Nephron progenitor cell (in vitro differentiated cells): ENCODE measurements at places on chromosomes 2 and 18.
A peak's percentile ranks its signal among the peaks of the same experiment; 100 is the strongest.

GRCh38 chr18:22563164-22563583 is 145.5 kb upstream of the CTAGE1 start:
- peak; percentile 15 for DNase-seq
- H3K27me3 ChIP-seq, result peaks cover 73% of the 10 kb centered on the region
- no peak overlapping the region for H3K4me3 ChIP-seq
- H3K4me1 ChIP-seq, result peaks cover 21% of the 10 kb centered on the region

GRCh38 chr2:174153757-174154680 is 94.3 kb downstream of the OLA1 start:
- no peak for DNase-seq
- H3K4me1 ChIP-seq, result peaks cover 4% of the 10 kb centered on the region
- H3K27ac ChIP-seq, result no peak overlapping the region
- H3K4me3 ChIP-seq, result no peak overlapping the region

DNA sequence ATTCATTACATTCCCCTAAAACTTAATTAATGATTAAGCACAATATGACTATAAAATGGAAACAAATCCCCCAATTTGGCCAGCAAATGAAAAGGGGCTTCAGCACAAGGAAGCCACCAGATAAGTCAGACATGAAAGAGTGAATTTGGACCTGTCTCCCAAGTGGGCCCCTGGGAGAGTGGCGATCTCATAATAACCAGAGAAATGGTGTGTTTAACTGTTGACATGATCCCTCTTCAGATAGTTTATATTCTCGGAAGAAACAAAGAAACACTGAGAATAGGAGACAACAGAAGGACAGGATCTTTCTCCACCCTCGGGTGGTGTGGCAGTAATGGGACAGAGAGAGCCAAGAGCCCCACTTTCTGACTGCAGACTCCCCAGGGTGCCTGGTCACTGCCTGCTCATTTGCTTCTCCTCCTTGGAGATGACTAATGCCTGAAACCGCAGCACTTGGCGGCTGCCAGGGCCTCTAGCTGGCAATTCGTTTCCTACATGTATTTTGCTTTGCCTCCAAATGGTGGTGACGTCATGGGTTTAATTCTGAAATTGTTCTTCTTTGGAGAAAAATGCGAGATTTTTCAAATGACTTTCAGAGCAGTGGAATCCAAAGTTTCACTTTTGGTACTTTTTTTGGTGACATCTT is 46.4 kb upstream of the SPP2 start:
- no peak overlapping the region for H3K4me3 ChIP-seq
- peaks cover 16% of the 10 kb centered on the region for H3K27me3 ChIP-seq
- H3K36me3 ChIP-seq, result no peaks in the 10 kb centered on the region
- peaks cover 28% of the 10 kb centered on the region for H3K4me1 ChIP-seq
- H3K27ac ChIP-seq, result no peak overlapping the region

DNA sequence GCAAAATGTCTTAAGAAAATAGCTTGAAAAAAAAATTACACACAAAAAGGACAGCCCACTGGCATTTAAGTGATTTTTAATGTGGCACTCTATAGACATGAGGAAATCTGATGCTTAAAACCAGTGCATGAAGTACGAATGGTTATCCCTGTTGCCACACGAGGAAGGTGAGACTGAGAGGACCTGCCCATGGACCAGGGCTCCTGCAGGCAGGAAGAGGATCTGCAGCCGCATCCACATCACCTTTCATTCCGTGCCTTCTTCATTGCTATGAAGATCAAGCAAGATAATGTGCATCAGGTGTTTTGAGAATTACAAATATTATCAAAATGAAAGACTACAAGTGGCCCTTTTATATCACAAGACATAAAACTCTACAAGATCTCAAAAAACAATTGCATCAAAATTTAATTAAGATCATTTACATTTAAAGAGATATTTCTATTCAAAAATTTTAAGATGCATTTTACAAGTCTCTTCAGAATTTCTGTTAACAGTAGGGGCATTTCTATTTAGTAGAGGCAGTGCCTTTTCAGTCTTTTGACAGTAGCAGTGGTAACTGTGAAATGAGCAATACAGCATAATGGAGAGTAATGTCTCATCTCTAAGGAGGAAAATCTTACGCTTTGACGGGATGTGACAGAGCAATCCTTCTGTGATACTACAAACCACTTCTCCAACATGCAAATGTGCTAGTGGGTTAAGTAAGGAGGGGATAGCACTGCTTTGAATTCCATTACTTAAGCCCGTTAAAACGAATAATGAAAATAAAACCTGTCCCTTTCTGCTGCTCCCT is 83.4 kb downstream of the SLC5A7 start:
- no peak overlapping the region for H3K4me3 ChIP-seq
- H3K4me1 ChIP-seq, result peaks cover 13% of the 10 kb centered on the region
- H3K27me3 ChIP-seq, result no peaks in the 10 kb centered on the region

DNA sequence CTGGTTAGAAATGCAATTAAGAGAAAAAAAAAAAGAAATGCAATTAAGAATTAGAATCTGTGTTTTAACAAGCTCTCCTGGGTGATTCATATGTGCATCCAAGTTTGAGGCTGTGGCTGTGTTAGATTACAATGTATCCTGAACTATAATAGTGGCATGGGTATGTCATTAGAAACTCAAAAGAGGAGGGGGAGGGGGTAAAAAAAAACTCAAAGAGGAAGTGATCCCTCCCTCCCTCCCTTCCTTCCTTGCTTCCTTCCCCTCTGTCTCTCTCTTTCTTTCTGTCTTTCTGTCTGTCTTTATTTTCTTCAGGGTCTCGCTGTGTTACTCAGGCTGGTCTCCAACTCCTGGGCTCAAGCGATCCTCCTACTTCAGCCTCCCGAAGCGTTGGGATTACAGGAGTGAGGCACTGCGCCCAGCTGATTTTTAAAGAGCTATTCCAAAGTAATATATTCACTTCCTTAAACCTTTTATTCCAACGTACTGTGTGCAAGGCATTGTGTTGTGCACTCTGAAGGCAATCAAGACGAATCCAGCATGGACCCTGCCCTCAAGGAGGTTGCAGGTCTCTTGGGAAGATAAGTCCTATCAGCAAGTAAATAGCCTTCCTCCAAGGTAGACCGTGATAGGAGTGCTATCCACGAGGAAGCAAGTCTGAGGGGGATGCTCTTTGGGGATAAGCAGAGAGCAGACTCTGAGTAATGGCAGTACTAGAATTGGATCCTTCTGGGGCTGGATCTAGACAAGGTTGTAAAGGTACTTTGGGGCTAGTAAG is 35.9 kb upstream of the MCFD2 start:
- H3K27ac ChIP-seq, result peak overlapping the region; percentile 63
- no peak for DNase-seq
- no peak overlapping the region for H3K4me3 ChIP-seq
- H3K4me1 ChIP-seq, result peaks cover 24% of the 10 kb centered on the region

DNA sequence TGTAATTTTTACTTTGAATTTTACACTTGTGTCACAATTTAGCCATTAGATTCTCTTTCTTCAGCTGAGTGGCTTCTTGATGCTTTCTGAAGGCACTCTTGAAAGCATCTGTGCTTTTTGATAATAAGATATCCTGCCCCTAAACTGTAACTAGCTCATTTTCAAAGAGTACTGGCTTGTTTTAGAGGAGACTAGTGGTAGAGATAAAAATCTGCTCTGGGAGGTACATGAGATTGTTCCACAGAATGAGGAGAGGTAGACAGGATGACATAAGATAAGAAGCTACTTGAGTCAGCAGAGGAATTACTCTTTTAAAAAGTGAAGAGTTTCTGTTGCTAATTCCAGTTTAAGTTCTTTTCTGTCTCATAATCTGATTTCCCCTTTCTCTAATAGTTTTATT is 10.6 kb downstream of the PLEKHB2 start:
- H3K27me3 ChIP-seq, result peaks cover 4% of the 10 kb centered on the region
- peaks cover 70% of the 10 kb centered on the region for H3K36me3 ChIP-seq
- no peak overlapping the region for H3K27ac ChIP-seq
- no peak overlapping the region for H3K4me3 ChIP-seq
